ENCODE measurements at places on chromosomes 5 and 9.
A peak's percentile ranks its signal among the peaks of the same experiment; 100 is the strongest.

- no peak for DNase-seq
Measured at GRCh38 chr5:115709585-115709984, 83.7 kb upstream of the TMED7 start.

GRCh38 chr5:175252234-175252805, 191.7 kb downstream of the DRD1 start:
- no peak for DNase-seq

DNA sequence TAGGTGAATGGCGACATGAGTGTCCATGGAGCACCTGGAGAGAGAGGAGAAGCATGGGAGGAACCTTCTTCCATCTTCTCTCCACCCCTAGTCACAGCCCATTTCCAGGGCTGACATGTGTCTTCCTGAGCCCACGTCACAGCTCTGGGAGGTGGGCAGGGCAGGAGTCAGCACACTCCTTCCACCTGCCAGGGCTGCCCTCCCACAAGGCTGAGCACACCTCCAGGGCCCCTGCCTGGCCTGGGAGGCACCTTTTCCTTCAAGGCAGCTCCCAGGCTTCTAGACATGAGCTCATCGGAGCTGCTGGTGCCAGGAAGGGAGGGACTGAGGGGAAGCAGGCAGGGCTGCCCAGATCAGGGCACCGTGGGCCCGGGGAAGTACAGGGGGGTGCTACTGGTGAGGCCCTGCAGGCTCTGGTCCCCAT, 13.6 kb upstream of the SYNPO start:
- DNase-seq: no peak

- no peak for DNase-seq
Measured at GRCh38 chr9:109771796-109772531, 8.0 kb upstream of the PALM2AKAP2 start.

GRCh38 chr9:134386951-134387831, 60.9 kb downstream of the RXRA start:
- no peak for DNase-seq

- no peak for DNase-seq
Measured at GRCh38 chr5:4232084-4232483, 636.5 kb downstream of the IRX1 start.

DNA sequence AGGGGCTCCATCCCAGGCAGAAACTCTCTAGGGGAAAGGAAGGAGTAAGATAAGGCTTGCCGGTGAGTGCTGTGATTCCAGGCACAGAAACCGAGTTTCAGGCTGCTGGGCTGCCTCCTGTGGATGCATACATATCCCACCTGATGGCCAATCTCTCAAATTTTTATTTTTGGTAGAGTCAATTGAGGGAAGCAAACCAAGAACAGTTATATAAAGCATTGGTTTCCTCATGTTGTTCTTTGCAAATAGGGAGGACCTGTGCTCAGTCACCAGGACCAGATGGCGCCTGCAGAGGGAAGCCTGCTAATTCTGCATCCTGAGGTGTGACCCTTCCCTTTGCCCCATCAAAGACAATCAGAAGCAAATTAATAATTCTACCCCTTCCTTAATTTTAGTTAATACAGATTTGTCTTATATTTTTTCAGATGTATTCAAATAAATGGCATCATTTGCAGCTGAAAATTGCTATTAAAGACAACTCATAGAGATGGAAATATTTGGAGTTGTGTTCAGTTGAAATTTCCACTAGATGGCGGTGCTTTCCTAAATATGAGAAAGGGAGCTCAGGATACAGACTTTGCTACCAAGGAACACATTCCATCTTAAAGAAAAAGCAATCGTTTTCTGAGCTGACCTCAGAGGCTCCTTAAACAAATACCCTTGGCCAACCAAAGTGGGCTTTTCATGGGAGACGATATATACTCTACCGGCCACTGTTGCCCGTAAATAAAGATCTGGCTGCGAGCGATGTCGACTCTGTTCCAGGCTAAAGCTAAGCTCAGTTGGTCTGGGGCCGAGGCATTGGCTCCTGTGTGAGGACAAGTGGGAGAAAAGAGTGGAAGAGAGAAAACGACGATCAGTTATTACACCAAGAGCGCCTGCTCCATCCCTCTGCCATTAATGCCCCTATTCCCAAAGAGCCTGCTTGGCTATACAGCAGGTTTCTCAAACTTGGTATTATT, 225.7 kb upstream of the KLF9 start:
- peak; percentile 38 for DNase-seq
